NCI-H2107 (cell line): ENCODE measurements at places on chromosomes 12 and 14.

GRCh38 chr14:59728304-59728703 lies 142.3 kb downstream of the RTN1 start:
- DNase-seq: no peak

- no peak for DNase-seq
Measured at GRCh38 chr14:105494606-105494929, 3.5 kb downstream of the TEDC1 start.

DNA sequence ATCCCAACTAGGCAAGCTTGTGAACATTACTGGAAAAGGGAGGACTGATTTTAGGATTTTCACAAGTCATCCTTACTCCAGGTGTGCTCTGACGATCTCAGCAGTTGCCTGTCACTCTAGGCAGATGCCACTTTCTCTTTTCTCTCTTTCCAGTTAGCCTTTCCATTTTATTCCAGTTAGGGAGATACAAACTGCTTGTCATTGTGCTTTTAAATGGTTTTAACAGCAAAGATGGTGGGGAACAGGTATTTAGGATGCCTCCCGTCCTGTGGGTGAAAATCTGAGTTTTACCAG lies 1.2 kb downstream of the PA2G4 start:
- no peak for DNase-seq

DNA sequence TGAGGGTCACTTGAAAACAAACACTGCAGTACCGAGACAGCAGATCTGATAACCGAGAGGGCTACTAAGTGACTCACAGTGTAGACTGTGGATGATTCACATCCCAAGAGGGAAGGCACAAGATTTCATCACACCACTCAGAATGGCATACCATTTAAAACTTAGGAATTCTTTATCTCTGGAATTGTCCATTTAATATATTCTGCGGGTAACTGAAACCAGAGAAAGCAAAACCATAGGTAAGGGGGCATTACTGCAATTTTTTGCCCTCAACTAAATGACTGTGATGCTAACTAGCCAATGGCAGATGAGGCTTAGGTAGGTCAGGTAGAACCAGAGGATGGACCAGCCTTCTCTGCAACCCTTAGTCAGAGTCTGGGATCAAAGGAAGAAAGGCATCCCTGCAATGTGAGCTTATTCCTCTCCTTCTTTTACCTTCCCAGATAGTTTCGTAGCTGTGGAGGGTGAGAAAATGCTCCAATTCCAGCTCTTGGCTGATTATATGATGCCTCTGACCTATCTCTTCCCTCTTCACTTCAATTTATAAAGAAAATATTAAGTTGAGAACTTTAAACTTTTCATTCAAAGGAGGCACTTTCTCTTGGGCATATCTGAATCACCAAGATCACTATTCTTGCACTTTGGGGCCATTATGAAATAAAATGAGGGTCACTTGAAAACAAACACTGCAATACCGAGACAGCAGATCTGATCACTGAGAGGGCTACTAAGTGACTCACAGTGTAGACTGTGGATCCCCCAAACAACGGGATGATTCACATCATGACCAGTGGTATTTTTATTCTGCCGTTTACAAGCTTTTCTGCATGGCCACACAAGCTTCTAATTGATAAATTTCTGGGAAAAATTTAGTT lies 6.8 kb downstream of the ART4 start:
- no peak for DNase-seq

DNA sequence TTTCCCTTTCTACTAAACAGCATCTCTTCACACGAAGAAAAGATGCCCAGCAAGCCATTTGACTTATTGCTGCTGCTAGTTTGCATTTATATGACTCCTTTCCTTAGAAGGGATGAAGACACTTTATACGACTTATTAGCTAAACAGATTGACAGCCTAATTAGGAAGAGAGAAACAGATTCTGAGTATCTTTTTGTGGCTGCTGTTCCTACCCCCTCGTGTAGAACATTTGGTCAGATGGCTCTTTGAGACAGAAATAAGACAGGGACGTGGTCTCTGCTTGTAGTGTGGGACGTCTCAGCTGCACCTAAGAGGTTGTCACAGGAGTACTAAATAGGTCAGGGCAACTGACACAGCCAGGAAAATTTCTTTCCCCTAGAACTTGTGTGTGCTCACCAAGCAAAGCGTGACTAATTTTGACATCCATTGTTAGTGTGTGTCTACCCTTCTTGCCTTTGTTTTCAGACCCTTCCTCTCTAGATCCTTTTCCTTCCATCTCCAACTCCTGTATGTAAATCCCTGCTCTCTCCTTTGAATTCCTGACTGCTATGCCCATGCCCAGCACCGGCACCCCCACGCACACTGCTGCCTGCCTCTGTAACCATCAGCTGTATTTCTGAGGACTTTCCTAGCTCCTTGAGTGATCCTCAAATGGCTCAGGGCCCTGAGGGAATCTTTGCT lies 83.2 kb downstream of the DAD1 start:
- no peak for DNase-seq

- DNase-seq: peak; percentile 39
Measured at GRCh38 chr14:49586673-49587460, 687 bp upstream of the RPS29 start.

DNA sequence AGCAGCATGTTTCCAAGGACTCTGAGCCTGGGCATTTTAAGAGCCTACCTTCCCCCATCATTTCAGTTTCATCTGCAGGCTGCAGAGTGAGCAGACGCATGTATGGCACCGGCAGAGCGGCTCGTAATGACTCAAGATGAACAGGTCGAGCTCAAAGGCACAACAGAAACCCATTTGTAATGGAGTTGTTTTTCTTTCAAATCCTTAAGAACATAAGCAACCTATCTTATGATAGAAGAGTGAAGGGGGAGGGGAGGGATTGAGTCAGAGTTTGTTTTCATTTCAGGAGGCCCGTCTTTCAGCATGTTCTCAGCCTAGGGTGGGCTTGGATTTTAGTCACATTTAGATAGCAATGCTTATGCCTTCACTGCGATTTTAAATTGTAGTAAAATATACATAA lies 54.9 kb upstream of the CISTR start:
- no peak for DNase-seq

DNA sequence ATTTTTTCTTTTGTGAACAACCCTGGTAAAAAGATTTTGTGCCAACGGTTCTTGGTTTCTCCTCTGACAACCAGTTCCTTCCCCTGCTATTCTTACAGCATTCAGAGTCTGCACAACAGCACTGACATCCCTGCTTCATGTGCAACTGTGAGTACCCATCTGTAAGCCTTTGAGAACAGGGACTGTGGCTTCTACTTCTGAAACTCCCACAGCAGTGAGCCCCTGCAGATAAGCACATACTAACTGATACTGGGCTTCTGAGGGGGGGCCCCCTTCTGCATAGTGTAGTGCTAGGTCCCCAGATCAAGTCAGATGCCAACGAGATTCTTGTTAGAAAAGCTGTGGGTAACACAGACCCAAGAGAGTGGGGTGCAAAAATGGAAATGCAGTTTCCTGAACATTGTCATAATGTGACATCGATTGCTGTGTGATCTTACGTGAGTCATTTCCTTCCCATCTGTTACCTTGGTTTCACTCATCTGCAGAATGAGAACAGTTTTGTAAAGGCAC lies 11.1 kb upstream of the NINJ2 start:
- no peak for DNase-seq

- DNase-seq: no peak
Measured at GRCh38 chr14:64737391-64738280, 33.4 kb downstream of the PLEKHG3 start.

GRCh38 chr12:81386101-81386500 lies 308.2 kb downstream of the ACSS3 start:
- DNase-seq: no peak

- no peak for DNase-seq
Measured at GRCh38 chr12:86917121-86917520, 660.9 kb upstream of the MGAT4C start.

DNA sequence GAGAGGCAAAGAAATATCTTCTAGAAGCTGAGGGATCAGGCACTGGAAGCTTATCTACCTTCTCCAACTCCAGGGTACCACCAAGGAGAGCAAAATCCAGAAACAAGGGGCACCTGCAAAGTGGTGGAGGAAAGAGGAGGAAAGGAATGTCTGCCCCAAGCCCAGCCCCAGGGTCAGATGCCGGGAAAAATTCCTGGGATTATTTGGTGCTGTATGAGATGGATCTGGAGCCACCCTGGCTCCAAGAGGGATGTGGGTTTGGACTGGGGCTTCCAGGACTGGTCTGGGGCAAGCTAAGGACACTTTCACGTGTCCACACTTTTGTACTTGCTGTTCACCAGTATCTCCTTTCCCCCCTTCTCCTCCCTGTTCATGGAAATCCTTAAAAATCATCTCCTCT lies 69.8 kb downstream of the DPF3 start:
- DNase-seq: no peak

GRCh38 chr12:3685830-3686229 lies 67.1 kb downstream of the CRACR2A start:
- DNase-seq: no peak

DNA sequence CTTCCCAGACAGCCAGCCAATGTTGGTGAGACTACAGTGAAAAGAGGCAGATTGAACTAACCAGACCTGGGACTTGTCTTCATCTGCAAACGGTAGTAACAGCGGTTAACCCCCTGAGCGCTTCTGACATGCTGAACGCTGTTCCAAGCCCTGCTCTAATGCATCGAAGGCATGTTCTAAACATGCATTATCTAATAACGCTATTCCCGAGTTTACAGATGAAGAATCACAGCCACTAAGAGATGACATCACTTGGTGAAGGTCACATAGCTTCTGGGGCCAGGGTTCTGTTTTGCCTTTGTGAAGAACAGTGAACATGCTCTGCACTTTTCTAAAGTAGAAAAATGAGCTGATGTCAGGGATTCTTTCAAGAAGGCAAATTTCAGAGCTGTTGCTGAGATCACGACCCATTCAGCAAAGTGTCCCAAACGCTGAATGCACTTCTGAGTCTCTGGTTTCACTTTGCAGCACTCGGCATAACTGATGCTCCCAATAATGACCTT lies 56.0 kb downstream of the FOS start:
- DNase-seq: no peak

DNA sequence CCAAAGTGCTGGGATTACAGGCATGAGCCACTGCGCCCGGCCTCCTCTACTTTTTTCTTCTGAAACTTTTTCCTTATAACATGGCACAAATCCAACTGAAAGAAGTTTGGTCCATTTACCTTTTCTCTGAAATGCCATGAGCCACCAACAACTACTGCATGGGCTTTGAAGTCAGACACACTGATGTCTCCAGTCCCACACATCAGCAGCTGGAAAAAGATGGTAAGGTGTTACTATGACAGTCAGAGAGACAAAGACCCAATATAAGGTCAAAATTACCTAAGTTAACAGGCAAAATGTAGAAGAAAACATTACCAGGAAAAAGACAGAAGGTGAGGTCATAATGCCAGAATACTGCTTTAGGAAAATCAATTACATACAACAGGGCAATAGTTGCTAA lies 48.2 kb downstream of the AREL1 start:
- DNase-seq: no peak

DNA sequence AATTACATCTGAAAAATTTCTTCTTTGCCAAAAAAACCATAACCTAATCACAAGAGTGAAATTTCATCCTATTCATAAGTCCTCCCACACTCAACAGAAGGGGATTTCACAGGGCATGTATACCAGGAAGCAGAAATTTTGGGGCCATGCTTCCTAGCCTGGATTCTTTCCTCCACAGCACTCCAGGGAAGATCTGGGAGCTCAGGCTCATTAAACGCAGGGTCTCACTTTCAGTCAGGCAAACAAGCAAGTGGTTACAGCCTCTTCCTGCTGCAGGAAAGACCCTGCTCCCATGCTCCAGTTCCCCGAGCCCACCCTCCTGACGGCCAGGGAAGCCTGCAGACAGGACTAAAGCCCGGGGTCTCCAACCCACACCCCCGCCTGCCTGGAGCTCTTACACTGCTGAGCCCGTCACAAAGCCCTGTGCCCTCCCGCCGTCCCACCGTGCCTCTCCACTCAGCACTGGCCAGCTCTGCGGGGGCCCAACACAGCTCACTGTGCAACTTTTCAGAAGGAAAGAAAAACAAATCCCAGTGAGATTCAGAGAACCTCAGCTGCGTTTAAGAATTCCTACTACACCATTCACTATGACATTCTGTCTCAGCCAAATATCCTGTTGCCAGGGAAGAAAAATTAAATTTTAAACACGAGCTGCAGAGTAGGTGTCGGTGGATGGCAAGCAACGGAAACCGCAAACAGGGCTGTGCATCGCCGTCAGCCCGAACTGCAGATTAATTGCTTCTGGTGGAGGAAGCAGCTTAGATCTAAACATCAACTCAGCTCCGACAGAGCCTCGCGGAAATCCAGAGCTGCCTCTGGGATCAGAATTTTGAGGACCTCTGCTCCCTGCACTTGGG lies 106.7 kb upstream of the SFSWAP start:
- no peak for DNase-seq

DNA sequence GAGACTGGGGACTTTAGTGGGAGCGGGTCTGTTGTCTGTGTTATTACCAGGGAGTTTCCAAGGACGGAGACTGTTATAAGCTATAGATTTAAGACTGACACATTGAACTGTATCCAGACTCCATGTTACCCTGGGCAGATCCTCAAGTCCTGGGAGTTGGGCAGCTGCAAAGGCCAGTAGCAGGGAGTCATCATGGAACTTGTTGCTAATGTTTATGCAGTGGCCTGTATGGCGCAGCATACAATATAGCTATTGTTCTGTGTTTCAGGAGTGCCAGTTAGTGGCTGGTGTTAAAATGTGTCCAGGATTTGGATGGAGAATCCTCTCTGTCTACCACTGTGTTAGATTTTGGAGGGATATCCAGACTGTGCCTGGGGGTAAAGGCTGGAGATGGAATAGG lies 31.7 kb downstream of the SMOC1 start:
- no peak for DNase-seq

DNA sequence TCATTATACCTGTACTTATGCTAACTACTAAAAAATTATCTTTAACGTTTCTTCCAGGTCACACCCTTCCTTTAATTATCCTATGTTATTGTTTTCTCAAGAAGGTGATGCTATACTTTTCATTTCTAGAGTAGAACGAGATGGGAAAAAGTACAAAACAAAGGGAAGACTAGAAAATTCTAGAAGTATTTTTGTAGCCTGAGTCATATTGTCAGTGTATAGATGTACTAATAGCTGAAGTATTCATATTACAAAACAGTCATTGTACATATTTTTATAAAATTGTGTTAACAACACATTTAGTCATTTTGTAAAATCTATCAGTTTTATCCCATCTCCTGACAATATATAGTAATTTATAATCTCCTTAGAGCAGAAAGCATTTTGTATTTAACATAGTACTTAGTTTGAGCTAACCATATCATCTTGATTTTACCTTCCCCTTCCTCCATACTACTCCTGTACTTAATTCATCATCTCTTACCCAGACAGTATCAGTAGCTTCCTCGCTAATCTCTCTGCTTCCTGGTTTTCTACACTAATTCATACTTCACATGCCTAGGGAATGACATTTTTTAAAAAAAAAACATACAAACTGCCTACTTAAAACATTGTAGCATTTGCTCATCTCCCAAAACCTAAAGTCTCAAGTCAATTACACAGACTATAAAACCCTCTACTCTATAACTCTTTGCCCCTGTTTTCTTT lies 920.9 kb downstream of the RPS29 start:
- DNase-seq: no peak
